ENCODE measurements at places on chromosomes 1 and 21.
A peak's percentile ranks its signal among the peaks of the same experiment; 100 is the strongest.

DNA sequence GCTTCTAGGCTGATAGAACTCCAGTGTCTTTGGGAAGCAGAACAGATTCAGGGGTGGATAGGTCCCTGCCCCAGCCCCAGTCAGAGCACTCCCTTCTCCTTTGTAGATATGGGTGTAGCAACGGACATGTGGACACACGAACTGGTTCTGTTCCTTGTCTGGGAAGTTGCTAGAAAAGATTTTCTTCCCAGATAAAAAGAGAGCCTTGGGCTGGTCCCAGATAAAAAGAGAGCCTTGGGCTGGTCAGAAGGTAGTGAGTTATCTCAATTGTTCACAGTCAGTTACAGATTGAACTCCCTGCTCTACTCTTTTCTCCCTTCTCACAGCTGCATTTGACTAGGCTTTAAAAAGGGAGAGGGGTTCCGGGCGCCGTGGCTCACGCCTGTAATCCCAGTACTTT lies 7.4 kb upstream of the EFNA1 start:
- no peak for DNase-seq

GRCh38 chr1:208420696-208421095 lies 176.5 kb upstream of the PLXNA2 start:
- DNase-seq = no peak

GRCh38 chr1:85888921-85889320 lies 180.7 kb upstream of the ZNHIT6 start:
- no peak for DNase-seq

- no peak for DNase-seq
These were observed 121.3 kb downstream of the TNNI3K start for GRCh38 chr1:74356493-74356892.

DNA sequence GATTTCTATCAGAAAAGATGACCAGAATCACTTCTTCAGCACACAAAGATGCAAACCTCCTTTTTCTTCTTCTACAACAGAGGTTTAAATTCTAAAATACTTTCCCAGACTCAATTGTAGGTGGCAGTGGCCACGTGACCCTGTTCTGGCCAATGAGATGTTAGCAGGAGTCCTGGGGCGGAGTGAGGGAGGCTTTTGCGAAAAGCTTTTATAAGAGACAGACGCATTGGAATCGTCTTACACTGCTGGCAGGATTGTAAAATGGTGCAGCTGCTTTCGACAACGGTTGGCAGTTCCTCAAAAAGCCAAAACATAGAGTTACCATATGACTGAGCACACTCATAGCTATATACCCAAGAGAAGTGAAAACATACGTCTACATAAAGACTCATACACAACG lies 87.0 kb upstream of the MAGI3 start:
- DNase-seq = no peak

DNA sequence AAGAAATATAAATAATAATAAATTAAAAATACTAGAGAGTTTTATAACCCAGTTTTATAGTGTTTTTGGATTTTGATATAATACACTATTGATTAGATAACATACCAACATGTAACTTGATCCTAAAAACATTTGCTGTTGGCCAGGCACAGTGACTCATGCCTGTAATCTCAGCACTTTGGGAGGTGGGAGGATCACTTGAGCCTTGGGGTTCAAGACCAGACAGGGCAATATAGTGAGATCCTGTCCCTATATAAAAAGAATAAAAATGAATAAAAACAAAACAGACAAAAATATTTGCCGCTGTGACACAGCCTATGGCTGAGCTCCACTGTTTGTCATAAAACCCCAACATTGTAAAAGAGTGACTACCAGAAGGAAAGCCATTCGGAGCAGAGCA lies 26.1 kb downstream of the VPS13D start:
- no peak for DNase-seq

DNA sequence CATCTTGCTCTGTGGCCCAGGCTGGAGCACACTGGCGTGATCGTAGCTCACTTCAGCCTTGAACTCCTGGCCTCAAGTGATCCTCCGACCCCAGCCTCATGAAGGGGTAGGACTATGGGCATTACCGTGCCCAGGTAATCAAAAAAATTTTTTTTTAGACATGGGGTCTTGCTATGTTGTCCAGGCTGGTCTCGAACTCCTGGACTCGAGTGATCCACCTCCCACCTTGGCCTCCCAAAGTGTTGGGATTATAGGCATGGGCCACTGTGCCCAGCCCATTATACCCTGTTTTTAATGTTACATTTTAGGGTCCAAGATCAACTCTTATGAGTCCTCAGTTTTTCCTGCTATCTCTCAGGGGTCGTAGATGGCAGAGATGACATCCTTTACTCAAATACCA lies 6.3 kb downstream of the MRAP start:
- no peak for DNase-seq

GRCh38 chr1:72283307-72284083 lies 1.2 kb upstream of the NEGR1 start:
- DNase-seq = peak; percentile 69

GRCh38 chr1:28890435-28890834 lies 23.9 kb upstream of the EPB41 start:
- no peak for DNase-seq

DNA sequence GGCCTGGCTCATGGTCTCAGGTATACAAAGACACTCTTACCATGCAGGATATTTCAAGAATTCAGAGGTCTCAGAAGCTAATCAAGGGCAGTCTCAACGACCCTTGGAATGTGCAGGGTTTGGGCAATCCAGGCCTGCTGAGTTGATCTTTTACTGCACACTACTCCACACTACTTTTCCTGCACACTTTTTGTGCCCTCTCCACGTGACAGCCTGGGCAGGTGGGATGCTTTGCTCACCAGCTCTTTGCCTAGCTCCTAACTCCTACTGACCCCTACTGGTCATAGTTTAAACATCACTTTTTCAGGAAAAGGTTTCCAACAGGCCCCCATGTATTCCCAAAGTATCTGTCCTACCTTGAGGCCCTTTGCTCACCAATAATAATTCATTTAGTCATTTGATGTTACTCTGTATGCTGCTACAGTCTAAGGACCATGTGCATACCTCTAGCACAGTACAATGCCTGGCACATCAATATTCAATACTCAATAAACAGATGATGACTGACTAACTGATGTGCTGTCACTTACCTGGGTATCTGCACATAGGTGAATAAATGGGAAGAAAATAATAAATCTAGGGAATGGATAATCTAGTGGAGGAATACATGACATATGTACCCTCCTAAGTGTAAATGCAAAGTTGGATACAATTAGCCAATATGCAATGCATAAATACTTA lies 9.6 kb downstream of the DUSP23 start:
- no peak for DNase-seq

GRCh38 chr1:221188458-221188857 lies 309.2 kb downstream of the HLX start:
- DNase-seq = no peak

- peak; percentile 70 for DNase-seq
These were observed 27.8 kb upstream of the RNF187 start for GRCh38 chr1:228459091-228459993.

DNA sequence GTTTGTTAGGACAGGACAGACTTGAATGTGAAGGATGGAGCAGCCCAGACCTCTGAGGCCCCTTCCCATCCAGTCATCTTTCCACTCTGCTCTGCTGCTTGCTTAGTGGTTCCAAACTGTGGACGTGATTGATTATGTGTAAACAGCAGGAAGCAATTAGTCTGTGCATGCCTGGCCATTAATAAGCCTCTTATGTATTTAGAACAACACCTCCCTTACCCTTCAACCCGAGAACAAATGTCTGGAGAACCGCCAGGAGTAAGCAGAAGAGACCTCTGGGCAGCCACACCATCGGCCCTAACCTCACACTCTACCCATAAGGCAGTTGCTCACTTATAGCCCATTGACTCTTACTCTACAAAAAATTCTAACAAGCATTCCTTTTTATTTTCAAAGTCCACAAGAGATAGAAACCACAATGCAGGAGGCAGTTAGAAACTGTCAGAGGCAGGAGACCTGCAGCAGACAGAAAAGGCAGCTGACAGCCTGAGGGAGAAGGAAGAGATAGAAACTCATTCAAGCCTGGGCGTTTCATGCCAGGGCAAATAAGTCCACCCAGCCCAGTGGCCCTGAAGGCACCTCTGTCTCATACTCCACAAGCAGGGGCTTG lies 5.8 kb upstream of the EPHA8 start:
- no peak for DNase-seq

DNA sequence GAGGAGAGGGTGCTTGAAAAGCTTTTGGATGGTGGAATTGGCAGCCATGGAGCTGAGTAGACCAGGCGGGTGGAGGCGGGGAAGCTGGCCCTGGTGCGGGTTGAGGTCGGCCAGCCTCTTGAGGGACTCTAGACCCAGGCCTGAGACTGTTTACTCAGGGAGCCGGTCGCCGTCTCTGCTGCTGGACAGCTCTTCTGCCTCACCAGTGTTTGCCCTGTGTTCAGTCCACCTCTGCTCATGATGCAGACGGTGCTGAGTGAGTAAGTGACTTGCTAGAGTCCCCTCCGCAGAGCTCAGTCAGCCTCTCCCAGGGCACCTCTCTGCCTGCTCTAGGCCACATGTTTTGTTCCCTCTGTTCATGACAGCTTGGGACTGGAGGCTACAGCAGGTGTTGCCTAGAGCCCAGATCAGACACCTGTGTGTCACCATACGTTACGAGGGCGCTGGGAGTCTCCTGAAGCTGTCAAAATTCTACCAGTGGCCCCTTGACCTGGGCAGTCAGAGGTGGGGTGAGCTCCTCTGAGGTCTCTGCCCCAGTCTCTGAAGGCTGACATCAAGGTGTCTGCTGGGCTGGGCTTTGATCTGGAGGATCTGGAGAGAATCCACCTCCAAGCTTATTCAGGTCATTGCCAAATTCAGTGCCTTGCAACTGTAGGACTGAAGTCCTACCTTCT lies 73.5 kb upstream of the WNT4 start:
- DNase-seq = no peak

- no peak for DNase-seq
These were observed 46.5 kb downstream of the ETS2 start for GRCh38 chr21:38852278-38852677.

DNA sequence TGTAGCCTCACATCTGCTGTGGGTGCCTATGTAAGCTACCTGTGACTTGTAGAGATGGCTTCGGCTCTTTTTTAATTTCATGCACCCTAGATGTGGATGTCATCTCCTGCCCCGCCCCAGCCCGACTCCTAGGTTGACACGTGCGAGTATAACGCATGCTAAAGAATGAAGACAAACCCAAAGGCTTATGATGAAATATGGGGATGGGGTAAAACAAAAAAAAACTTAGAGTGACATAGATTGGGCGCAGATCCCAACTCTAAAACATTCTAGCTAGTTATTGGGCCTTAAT lies 613 bp upstream of the ERO1B start:
- DNase-seq = peak; percentile 62

DNA sequence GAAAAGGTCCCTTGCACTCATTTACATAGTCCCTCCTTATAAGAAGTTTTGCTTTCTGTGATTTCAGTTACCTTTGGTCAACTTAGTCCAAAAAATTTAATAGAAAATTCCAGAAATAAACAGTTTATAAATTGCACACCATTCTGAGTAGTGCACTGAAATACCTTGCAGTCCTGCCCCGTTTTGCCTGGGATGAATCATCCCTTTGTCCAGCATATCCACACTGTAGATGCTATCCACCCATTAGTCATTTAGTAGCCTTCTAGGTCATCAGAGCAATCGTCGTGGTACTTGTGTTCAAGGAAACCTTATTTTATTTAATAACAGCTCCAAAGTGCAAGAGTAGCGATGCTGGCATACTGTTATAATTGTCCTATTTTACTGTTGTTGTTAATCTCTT lies 38.0 kb downstream of the SPRTN start:
- no peak for DNase-seq

- peak; percentile 53 for DNase-seq
These were observed 543 bp upstream of the MARK1 start for GRCh38 chr1:220527279-220527907.

- DNase-seq = no peak
These were observed 14.2 kb downstream of the WDR4 start for GRCh38 chr21:42864815-42865775.

DNA sequence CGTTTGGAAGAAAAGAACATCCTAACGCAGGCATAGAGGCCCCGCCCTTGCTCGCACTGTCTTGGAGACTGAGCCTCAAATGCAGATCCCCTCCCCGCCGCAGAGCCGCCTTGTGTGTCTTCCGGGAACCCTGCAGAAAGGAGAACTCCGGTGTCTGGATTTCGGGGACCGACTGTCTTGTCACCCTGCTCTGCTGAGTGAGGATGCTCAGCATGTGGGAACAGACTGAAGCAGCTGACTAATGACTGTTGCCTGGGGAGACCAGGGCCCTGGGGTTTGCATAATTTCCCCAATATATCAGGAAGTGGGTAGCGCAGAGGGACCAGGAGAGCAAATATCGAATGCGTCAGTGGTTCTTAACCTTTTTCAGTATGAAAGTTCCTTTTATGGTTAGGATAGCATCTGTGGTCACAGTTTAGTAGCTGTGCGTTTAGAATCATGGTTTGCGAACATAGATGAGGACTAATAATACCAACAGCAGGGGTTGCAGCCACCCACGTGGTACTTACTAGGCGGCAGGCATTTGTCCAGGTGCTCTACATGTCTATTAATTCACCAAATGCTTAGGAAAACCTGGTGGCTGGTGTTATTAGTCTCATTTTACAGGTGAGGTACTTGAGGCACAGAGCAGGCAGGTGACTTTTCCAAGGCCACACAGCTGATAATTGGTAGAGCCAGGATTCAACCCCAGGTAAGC lies 14.3 kb downstream of the GPR137B start:
- no peak for DNase-seq

DNA sequence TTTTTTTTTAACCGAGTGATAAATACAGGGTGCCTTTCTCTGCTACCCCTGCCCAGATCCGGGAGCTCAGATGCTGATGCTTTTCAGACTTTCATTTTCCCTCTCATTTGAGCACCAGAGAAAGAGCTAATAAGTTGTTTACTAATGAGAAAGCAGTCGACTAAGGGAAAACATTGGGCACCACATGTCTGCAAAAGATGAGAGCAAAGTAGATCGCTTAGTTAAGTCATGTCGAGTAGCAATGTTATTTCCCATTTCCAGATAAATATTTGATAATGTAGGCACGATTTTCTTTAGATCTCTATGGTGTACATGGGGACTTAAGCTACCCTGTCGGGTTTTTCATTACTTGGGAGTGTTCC lies 1.2 kb downstream of the PKN2 start:
- DNase-seq = no peak

DNA sequence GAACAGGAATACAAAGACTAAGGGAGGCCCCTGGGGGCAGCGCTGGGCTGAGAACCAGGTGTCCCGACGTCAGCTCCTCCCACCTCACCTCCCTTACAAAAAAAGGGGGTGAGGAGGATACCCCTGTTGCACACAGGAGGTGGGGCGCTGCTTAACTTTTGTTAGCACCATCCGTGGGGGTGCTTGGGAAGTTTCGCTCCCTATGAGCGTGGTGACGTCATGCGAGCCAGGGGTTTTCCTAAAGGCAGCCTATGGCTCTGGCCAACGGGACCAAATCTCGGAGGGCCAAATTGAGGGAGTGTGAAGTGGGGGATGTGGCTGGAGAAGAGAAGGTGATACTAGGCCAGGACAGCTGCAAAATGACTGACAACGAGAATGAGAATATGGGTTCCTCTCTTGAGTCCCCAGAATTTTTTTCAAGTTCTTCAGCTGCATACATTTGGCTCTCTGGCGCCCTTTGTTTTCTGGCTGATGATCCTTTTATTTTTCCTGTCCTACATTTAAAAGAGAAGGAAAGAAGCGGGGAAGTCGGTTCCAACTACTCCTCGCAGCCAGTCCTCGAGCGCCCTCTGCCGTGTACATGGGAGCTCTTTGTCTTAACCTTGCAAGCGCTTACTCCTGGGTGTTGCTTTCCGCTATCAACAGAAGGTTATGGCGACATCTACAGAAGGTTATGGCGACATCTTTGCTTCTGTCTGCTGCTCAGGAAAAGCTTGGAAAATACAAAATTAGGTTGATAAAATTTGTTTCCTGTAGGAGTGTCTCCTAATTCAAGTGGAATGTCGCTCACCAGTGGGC lies 48.0 kb upstream of the ZC3H11B start:
- DNase-seq = peak; percentile 72

All from mucosa of descending colon (tissue), 3 donors.